Fibroblast of the conjunctiva (primary cell): ENCODE measurements at places on chromosomes 7 and 10.

- DNase-seq, result peak; percentile 65
Measured at GRCh38 chr10:3239066-3239919, 66.7 kb upstream of the PITRM1 start.

DNA sequence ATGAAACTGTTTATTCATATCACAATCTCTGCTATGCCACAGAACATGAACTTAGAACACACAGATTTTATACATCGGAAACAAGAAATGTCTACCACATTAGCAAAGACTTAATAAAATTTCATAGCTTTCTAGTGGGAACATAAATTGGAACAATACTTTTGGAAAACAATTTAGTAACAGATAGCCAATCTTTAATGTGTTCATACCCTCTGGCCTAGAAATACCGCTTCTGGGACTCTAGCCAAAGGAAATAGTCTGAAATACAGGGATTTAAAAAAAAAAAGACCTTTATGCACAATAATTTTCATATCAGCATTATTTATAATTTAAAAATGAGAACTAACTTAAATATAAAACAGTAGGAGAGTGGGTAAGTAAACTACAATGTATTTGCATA is 168.5 kb downstream of the PLXNA4 start:
- DNase-seq, result no peak

- no peak for DNase-seq
Measured at GRCh38 chr7:73329861-73330581, 2.1 kb downstream of the FKBP6 start.

- no peak for DNase-seq
Measured at GRCh38 chr7:36562121-36562520, 162.2 kb downstream of the AOAH start.

DNA sequence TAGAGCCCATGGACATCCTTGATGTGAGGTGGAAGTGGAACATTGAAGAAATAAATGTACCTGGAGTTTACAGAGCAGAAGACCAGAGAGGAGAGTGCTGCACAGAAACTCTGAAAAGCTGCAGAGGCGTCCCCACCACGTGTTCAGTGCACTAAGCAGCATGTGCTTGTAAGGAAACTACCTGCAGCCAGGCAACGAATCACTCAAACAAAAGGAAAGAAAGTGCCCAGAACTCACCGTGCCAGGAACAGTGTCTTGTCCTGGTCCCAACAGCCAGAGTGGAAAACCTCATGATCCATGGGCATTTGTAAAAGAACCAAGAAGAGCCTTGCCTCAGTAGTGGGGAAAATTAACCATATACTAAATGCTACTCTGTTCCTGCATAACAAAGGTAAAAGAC is 32.3 kb downstream of the SUV39H2 start:
- no peak for DNase-seq

GRCh38 chr10:28331841-28332240 is 29.0 kb upstream of the MPP7 start:
- DNase-seq, result peak; percentile 83

- DNase-seq, result no peak
Measured at GRCh38 chr10:57716884-57717283, 550.8 kb downstream of the IPMK start.

DNA sequence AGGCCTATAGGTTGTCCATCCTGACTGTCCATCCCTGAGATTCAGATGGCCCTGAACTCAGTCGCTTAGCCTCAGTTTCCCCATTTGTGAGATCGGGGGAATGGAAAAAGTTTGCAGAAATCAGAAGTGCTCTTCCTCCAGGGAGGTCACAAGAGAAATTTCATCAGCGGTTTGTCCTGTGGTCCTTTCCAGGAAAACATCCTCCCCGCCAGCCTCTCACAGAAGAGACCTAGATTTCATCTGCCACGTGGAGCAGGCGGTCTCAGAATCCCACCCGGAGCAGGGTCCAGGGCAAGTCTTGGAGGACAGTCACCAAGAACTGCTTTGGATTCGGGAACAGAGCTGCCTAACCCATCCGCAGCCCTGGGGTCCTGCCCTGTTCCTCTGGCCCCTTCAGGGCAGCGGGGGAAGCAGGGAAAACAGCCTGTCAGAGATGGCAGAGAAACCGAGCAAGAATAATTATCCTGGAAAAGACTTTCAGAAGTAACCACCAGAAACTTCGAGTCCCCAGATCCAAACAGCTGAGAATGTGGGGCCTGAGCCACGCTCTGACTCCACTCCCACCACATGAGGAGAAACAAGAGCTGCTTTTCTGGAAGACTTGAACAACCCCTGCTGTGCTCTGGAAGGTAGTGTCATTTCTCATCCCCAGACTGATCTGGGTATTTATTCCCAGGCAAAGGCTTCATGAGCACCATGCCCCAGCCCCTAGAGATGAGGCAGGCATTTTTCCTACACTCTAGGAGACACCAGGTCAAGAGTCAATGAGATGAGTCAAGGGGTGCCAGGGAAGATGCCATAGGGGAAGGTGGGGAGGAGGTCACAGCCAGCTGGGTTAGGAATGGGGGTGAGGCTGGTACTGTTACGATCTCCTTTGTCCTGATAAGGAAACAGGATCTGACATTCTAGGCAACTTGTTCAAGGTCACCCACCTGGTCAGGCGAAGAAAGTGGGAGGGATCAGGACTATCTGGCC is 1.1 kb upstream of the TNS3 start:
- DNase-seq, result no peak

DNA sequence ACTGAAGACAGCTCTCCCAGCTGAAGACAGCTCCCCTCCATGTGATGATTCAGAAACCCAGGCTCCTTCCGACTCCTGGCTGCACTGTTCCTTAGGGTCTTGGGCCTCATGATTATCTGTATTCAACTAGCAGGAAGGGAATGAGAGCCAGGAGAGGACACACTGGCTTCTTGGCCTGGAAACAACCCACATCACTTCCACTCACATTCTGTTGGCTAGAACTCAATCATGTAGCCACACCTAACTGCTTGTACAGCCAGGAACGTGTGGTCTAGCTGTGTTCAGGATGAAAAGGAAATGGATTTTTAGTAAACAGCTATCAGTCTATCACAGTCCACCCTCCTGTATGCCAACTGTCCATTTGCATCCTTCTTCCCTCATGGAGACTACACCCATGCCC is 30.5 kb upstream of the XPNPEP1 start:
- DNase-seq, result no peak

DNA sequence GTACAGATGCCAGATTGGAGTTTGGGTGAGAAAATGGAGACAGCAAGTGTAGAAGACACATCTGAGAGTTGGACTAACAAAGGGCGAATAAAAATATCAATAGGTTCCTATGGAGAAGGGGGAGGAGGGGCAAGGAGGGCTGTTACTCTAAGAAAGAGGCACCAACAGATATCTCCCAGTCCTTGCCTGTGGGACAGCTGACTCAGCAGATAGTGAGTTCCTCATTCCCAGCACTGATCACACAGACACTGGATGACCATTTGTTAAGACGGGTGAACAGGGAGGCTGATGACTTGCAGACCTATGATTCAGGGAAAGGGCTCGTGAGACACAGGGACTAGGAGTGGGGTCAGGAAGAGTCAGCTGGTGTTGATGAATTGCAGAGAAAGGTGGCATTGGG is 5.7 kb upstream of the PRR15 start:
- no peak for DNase-seq

DNA sequence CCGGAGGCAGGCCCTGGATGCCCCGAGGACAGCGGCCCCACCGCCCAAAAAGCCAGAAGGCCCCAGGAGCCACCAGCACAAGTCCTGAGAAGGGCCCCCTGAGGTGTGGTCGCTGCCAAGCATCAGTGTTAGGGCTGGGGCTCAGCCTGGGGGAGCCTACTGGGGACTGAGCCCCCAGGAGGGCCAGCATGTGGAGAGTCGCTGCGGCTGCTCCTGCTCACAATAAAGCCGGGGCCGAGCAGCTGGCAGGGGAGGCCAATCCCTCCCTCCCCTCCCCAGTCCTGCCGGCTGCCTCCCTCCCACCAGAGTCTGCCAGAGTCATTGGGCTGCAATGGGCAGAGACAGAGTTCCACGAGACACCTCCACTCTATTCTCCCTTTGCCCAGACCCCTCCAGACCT is 3.1 kb upstream of the ASIC3 start:
- DNase-seq, result no peak

DNA sequence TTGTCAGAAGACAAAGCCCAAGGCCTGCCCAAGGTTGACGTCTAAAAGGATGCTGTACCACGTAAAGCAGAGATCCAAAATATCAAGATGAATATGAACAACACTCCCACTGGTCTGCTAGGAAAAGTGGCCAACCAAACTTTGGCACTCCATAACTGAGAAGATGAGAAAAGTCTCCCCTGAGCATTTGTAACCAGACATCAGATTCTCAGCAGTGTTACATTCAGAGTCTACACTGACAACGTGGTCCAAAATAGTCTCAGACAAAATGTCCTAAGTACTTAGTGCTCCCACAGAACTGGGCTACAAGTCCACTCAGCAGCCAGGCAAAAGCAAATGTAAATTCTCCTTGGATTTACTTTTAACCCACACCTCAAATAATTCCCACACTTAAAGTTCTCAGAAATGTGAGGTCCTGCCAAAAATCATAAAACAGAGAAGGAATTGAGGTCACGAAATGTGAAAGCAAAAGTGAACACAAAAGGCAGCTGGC is 185.1 kb upstream of the NOBOX start:
- no peak for DNase-seq

DNA sequence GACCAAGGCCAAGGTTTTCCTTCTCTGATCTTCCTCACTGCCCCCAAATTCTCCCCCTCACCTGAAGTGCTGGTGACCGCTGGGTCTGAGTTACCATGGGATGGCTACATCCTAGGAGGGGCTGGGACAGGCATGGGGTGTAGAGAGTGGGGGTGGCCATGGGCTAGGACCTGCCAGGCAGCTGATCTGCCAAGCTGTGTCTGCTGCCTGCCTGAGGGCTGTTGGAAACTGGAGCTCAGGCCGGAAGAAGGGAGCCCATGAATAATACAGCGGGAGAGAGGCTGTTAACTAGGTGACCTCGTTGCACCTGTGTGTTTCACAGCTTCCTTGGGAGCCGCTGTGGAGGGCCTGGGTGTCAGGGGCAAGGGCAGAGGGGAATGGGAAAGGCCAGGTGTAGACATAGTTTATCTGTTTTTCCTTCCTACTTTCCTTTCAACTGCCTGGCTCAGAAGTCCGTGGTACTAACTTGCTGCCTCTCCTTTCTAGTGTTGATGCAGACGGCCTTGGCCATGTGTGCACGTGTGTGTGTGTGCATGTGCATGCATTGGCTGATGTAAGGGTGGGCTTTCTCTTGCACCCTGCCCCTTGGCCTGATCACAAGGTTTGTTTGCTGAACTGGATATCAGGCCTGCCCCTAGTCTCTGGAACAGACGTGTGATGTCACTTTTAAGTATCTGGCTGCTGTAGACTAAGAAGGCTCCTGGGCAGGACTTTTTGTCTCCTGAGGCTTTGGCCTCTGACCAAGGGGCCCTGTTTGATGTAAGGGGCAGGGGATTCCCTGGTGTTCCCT is 11.9 kb downstream of the CDH23 start:
- DNase-seq, result no peak

DNA sequence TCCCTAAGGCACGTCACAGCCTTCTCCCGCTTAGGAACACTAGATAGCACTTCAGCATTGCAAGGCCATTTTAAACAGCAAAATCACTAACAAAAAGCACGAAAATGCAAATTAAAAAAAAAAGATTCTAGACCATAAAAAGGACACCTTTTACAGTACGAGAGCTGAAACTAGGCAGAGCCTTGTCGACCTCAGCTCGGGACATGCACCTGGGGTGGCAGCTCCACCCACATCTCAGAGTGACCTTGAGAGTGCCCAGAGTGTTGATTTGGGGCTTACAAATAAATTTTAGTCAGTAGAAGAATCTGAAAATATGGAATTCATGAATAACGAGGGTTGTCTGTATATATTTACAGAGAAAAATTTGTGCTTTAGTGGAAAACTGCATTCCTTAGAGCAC is 1.1 kb downstream of the MRPS24 start:
- no peak for DNase-seq

- no peak for DNase-seq
Measured at GRCh38 chr10:72087392-72087968, 871 bp downstream of the SPOCK2 start.

GRCh38 chr10:92031580-92031979 is 108.0 kb downstream of the BTAF1 start:
- DNase-seq, result no peak

GRCh38 chr7:71521506-71521905 is 389.6 kb downstream of the GALNT17 start:
- peak; percentile 37 for DNase-seq

- no peak for DNase-seq
Measured at GRCh38 chr10:1117651-1118050, 61.5 kb downstream of the WDR37 start.

GRCh38 chr7:51644216-51644615 is 327.6 kb upstream of the COBL start:
- no peak for DNase-seq

- no peak for DNase-seq
Measured at GRCh38 chr10:121927318-121927840, 452 bp downstream of the ATE1 start.

- no peak for DNase-seq
Measured at GRCh38 chr7:132603220-132603833, 27.1 kb upstream of the PLXNA4 start.

GRCh38 chr10:4504550-4504949 is 321.5 kb upstream of the AKR1E2 start:
- DNase-seq, result no peak

DNA sequence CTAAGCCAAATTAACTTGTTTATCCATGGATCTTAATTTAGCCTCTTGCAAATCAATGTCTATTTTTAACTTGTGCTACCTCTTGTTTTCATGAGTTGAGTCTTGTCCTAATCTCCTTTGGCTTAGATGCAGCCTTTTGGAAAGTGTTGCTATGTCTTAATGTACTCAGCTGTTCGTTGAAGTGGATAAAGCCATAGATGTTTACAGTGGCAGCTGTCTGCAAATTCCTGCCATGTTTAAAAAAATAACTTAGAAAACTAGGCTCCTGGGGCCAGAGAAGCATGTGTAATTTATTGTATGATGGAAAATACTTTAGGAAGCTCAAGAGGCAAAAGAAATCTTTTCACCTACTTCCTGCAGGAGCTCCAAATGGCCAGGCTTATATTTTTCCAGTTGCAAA is 253.1 kb upstream of the RHOBTB1 start:
- no peak for DNase-seq

- no peak for DNase-seq
Measured at GRCh38 chr7:104967595-104967994, 46.4 kb upstream of the KMT2E start.

DNA sequence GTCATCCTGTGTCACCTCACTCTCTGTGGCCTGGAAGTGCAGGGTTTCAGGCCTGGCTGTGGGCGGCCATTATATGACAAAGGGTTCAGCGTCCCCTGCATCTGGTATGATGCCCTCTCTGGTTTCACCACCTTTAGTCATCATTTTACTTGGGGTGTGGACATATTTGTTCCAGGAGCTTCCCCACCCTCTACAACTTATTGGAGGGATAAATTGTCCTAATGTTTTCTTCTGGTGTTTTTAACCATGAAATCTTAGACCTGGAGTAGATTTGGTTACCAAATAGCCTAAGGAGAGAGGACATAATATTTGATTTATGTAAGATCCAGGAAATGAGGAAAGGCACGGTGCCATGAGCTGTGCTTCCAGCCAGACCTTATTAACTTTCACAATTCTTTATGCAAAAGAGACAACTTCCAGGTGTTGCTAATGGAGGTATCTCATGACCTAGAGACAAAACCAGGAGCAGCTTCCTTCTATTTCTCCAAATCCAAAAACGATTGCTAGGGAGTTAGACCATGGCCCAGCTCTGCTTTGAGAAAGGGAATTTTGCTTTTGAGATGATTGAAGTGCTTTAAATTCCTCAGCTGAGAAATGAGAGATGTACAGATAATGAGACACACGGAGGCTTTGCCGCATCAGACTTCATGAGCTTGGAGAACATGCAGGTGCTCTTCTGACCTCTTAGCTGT is 20.9 kb downstream of the WBP1L start:
- no peak for DNase-seq
